ENCODE measurements at places on chromosomes 2 and 18.

DNA sequence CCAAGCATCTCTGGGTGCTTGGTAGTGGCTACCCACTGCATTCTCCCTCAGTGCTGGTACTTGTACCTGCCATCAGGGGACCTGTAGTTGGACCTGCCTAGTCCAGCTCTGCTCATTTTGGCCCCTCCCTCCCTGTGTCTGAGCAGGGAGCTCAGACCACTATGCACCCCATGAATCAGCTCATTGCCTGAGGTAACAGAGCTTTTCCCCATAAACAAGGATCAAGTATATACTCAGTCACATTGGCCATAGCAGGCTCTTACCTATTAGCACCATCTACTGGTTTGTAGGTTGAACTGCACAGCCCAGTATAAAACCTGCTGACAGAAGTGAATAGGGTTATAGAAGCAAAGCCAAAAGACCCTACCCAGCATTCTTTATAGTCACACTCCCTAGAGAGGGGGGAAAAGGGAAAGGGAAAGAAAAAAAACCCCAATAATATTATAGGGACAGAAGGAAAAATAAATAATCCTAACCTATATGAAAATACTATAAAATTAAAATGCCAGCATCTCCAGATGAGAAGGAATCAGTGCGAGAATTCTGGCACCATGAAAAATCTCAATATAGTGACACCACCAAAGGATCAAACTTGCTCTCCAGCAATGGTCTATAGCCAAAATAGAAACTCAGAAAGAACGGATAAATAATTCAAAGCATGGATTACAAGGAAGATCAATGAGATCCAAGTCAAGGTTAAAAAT, 6.9 kb upstream of the FLACC1 start:
- DNase-seq, result peak; percentile 32

GRCh38 chr2:104120171-104120570, 733.7 kb upstream of the POU3F3 start:
- DNase-seq, result no peak

GRCh38 chr2:193461431-193461934, 1266.8 kb upstream of the TMEFF2 start:
- no peak for DNase-seq

GRCh38 chr2:132701810-132702209, 31.8 kb upstream of the LYPD1 start:
- DNase-seq, result no peak

DNA sequence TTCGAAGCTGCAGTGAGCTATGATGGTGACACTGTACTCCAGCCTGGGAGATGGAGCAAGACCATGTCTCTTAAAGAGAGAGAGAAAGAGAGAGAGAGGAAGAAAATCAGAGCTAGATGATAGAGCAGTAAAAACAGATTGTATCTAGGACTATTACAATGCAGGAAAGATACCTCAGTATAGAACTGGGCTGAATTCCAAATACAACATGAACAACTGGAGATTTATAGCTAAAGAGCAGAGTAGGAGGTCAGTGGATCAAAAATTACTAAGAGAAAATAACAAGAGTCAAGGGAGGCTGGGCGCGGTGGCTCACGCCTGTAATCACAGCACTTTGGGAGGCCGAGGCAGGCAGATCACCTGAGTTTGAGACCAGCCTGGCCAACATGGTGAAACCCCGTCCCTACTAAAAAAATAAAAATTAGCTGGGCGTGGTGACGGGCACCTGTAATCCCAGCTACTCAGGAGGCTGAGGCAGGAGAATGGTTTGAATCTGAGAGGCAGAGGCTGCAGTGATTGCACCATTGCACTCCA, 100.7 kb upstream of the MSH6 start:
- DNase-seq, result no peak

GRCh38 chr2:95344656-95345055, 47.5 kb downstream of the KCNIP3 start:
- no peak for DNase-seq

- no peak for DNase-seq
These were observed 61.7 kb downstream of the LYPD1 start for GRCh38 chr2:132608311-132608710.

DNA sequence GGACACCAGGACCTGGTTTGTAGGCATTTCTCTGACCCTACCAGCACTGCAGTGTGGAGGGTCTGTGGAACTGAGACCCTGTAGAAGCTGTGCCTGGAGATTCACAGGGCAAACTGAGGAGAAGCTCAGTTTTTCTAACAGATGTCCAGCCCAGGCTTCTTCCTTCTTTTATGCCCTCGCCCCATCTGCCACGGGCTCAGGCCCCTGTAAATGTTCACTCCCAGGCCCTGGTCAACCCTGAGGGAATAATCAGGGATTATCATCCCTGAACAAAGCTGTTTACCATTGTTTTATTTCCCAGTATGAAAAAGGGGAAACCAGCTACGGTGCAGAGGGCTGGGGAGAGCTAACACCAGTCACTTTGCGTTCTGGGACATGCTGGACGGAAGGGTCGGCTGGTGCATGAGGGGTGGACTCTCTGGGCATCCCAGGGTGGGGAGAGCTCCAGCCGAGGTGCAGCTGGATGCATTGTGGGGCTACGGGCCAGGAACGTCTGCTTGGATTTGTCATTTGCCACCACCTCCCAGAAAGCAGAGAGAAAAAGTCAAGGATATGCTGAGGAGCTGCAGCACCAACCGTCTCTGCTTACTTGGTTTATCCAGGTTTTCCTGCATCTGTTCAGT, 183.8 kb downstream of the TFCP2L1 start:
- DNase-seq, result no peak

Data from effector memory CD8-positive, alpha-beta T cell (primary cell).